ENCODE measurements at places on chromosomes 6 and 20.

GRCh38 chr20:15814911-15815310, 758.3 kb downstream of the KIF16B start:
- DNase-seq = no peak

DNA sequence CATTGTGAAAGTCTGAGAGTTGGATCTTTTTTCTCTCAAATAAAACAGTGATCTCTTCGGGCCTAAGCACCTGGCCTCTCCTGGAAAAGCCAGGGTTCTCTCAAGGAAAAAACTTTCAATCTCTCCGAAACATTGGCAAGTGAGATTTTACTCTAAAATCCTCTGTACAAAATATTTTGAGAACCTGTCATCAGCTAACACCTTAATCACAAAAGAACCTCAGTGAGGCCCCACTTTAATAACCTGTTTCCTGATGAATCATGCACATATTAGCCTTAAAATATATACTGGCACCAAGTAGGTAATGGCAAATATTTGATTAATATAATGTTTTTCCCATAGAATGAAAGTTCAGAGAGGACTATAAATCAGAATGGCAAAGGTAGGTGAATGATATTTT, 177.9 kb downstream of the FRK start:
- DNase-seq = no peak

- DNase-seq = no peak
These were observed 417.8 kb upstream of the MANEA start for GRCh38 chr6:95159557-95159956.

GRCh38 chr6:133608620-133609019, 280.3 kb upstream of the TCF21 start:
- DNase-seq = no peak

DNA sequence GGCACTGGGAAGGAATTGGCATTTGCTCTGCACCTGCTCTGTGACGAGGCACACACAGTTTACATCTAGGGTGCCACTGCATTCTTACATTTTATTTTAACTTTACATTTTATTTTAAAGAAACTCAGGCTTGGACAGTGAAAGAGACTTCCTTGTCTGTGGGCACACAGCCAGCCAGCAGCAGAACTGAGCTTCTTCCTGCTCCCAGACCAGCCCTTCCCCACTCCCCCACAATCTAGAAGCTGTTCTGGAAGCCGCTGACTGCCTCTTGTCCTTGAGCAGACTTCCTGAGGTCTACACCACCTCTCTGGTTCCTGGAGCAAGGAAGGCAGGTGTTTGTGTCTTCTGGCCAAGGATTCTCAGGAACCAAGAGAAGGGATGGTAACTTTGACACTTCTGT, 27.9 kb upstream of the CD93 start:
- DNase-seq = no peak

GRCh38 chr6:31465185-31465536, 32.8 kb upstream of the MICB start:
- peak; percentile 45 for DNase-seq

DNA sequence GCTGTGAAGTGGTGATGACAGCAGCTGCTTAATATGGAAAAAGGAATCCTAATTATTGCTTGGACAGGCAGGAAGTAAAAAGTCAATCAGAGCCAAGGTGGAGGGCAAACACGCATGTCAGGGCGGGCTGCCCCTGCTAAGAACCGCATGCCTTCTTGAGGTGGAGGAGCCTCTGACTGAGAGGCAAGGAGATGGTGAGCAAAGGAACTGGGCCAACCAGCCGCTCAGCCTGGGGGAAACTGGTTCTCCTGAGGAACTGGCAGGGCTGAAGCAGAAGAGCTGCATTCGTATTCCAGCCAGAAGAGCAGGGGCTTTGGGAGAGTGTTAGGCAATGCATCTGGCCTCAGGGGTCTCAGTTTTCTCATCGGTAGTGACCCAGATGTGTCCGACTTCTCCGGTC, 13.1 kb upstream of the MLN start:
- no peak for DNase-seq

DNA sequence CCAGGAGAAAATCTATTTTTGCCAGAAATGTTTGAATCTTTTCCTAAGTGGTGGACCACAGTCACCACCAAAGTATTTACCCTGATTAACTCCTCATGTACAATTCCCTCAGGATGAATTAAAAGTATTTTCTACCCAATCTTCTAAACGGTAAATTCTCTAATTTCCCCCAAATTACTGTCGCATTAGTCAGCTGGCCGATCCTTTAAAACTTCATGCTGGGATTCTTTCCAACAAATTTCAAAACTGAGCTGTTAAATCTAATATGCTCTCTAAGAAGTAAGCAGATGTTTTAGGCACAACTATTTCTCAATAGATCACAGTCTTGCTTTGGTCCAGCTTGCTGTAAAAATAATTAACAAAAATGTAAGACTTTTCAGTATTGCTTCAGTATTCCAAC, 447.2 kb downstream of the FRK start:
- DNase-seq = no peak

DNA sequence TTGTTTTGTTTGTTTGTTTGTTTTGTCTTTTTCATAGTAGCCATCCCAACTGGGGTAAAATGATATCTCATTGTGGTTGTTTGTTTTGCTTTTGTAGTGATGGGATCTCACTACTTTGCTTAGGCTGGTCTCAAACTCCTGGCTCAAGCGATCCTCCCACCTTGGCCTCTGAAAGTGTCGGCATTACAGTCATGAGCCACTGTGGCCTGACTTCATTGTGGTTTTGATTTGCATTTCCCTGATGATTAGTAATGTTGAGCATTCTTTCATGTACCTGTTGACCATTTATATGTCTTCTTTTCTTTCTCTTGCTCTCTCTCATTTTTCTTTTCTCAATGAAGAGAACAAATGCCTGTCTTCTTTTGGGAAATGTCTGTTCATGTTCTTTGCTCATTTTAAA, 30.8 kb upstream of the HLA-DOA start:
- DNase-seq = no peak

DNA sequence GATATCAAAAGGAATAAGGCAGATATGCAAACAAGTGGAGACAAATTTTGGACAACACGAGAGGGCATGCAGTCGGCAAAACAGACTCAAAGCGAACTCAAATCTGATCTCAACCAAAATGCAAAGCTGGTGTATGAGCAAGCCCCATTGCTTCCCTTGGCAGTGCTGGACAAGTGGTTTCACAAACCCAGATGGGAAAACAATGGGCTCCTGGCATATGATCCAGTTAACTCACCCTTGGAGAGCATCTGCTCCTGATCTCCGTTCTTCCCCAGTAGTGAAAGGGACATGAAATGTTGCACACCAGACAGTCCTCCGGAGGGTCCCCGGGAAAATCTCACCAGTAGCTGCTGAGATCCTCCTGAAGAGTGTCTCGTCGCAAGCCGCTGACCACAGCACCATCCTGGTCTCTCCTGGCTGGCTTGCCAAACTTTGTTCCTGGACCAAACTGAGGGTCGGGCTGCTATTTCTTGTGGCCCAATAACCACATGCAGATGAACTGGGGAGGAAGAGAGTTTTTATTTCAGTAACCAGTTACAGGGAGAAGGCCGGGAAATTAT, 84.3 kb upstream of the THBS2 start:
- DNase-seq = no peak

GRCh38 chr20:52869698-52870501, 102.3 kb upstream of the TSHZ2 start:
- no peak for DNase-seq

GRCh38 chr6:3635482-3635881, 116.0 kb downstream of the PXDC1 start:
- no peak for DNase-seq

DNA sequence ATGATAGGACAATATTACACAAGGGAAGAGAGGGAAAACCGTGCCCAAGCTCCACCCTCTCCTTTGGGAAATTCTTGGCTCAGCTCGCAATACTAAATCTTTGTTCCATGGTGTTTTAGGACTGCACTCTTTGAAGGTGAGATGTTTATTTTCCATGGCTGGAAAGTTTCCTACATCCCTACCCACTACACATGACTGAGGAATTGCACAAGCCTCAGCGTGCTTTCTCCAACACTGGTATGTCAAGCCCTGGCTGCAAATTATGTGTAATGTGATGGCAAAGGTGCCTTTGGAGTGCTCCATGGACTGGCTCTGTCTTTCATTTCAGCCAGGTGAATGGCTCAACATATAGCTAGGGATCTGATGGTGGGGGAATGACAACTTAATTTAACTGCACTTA, 134.3 kb downstream of the ISM1 start:
- DNase-seq = no peak

DNA sequence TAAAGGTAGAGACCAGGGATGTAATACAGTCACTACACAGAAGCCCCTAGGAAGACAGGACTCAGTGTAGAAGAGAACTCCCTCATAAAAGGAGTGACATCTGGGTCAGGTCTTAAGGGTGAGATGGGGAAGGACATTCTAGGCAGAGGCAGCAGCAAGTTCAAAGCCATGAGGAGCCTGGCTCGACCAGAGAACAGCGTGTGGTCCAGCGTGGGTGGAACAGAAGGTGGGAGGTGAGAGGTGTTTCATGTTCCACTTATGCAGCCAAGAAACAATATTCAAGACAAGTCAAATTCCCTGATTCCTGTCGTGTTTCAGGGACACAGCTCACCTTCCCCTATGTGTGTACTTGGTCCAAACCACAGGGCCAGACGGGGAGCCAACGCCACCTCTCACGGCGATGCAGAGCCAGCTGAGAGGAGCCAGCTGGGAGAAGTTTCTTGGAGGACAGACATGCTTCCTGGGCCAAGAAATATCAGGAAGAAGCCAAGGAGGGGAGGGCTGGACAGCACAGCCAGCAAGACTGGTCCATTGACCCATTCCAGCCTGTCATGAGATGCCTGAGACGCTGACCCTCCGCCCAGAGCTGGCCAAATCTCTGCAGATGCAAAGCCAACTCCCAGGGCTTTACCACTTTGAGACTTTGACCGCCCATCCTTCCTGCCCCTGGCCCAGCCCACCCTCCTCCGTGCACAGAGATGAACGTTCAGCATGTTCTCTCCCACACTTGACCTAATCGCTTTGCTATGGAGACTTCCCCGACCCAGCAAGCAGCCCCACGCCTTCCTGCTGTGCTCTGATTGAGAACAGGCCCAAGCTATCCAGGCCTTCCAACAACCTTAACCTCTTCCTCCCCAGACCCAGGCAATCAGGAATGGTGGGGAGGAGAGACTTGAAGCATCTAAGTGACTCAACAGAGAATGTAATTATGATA, 113.8 kb downstream of the PRND start:
- DNase-seq = no peak

DNA sequence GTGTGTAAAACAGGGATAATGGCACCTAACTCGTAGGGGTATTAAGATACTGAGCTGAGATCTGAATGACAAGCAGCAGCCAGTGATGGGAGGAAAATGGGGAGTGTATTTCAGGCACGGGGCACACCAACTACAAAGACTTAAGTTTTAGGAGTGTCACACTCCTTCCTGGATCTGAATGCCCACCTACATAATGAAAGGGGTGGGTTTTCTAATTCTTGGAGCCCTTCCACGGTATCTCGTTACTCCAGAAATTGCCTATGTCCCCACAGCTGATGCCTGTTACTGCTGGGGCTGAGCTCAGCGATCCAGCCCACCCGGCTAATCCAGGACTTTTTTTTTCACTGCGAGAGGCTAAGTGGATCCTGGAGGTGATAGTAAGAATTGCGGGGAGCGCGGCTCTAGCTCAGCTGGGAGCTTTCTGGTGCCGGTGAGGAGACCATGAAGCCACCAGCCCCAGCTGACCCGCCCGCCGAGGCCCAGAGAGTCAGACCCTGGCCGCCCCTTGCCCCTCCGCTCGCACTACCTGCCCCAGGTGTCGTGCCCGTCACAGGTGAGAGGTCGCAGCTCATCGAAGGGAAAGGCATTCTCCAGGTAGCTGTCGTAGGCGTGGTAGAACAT, 727 bp downstream of the EDEM2 start:
- DNase-seq = no peak

GRCh38 chr20:57611586-57612311, 8.5 kb downstream of the ZBP1 start:
- DNase-seq = no peak

GRCh38 chr6:72789145-72789544, 167.3 kb downstream of the KCNQ5 start:
- DNase-seq = no peak

DNA sequence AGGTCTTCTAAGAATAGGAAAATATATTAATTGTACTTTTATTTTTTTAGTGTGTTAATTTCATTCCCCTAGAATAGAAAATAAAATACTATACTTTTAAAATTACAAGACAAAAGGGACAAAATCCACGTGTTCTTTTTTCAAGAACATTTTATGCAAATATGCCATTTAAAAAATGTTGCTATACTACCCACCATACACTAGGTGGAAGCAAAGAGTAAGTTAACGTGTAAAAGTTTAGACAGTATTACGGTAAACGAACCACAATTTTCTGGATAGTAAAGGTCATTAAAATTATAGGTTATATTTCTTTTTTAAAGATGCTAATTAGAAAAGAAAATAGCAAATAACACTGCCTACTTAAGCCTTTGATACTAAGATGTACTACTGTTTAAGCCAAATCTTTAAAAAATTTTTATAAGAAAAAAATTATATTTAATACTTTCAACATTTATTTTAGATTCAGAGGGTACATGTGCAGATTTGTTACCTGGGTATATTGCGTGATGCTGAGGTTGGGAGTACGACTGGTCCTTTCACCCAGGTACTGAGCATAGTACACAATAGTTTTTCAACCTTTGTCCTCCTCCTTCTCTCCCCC, 287.6 kb downstream of the PHF3 start:
- DNase-seq = peak; percentile 6

- DNase-seq = no peak
These were observed 19.6 kb upstream of the TGM6 start for GRCh38 chr20:2361035-2361593.

DNA sequence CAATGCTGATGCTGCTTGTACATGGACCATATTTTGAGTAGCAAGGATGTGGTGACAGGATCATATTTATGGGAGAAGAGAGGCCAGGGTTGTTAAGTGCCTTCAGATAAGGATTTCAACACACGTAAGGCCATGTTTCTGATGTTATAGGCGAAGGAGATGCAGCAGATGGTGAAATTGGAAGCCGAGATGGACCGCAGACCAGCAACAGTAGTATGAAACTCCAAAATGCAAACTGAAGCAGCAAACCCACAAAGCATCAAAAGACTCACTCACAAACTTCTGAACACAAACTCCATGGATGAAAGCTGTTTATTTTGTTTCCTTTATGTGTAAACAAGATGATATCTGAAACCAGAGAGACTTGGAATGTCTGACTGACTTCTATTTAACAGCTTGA, 35.6 kb upstream of the LAMP5 start:
- no peak for DNase-seq

GRCh38 chr20:52448513-52449232, 257.1 kb upstream of the ZFP64 start:
- no peak for DNase-seq

- DNase-seq = no peak
These were observed 477.2 kb downstream of the EYS start for GRCh38 chr6:65229825-65230224.
